ENCODE measurements at places on chromosomes 16 and 17. TPM values are rescaled to one million over a fixed set of nuclear protein-coding genes. Genes with fewer than 3 reads are reported as not detected.

DNA sequence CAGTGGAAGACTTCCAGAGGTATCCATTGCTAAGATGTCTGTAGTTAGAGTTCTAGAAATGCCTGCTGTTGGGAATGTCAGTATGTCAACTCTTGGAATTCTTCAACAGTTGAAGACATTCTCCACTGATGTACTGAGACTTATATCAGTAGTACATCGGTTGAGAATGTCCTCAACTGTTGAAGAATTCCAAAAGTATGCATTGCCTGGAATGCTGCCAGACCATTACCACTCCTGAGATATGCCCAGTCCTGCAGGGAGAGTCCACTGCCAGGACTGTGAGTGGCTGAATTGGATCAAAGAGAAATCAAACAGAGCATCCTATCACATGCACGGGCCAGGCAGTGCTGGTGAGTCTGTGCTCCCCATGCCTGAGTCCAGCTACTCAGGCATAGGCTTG is 42.0 kb downstream of the IL21R start:
- no peak for DNase-seq

ENO3 gene
- 52.8 TPM for total RNA-seq

DNA sequence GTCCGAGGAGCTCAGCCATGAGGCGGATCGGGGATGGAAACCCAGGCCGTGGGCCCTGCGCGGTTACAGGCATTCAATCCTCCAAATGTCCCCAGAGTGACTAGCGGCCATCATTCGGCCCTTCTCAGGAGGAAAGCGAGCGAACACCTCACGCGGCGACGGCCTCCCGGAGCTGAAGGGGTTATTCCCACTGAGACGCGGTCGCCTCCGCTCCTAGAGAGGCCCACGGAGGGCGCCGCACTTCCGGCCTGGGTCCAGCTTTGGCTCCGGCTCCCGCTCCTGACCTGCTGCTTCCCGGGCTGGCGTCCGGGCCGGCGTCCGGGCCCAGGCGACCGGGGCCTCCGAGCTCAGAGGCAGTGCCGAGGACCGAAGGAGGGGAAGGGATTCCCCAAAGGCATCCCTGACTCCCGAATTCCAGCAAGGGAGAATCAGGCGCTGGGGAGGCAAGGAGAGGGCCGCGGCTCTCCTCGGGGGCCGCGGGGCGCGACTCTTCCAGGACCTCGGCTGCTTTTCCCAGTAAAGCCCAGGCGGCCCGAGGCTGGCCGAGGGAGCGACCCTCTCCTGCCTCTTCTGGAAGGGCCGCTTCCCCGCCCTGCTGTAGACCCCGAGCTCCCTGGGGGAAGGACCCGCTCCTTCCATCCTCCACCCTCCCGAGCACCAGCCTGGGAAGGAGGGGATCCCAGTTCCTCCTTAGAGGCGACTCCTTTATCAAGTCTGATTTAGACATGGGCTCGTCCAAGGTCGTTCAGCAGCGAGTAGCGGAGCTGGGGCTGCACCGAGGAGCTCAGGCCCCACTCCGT is 18.6 kb upstream of the ZNF629 start:
- peak; percentile 91 for DNase-seq

GRCh38 chr16:28321700-28322411 is 29.5 kb downstream of the SBK1 start:
- DNase-seq, result no peak

DNA sequence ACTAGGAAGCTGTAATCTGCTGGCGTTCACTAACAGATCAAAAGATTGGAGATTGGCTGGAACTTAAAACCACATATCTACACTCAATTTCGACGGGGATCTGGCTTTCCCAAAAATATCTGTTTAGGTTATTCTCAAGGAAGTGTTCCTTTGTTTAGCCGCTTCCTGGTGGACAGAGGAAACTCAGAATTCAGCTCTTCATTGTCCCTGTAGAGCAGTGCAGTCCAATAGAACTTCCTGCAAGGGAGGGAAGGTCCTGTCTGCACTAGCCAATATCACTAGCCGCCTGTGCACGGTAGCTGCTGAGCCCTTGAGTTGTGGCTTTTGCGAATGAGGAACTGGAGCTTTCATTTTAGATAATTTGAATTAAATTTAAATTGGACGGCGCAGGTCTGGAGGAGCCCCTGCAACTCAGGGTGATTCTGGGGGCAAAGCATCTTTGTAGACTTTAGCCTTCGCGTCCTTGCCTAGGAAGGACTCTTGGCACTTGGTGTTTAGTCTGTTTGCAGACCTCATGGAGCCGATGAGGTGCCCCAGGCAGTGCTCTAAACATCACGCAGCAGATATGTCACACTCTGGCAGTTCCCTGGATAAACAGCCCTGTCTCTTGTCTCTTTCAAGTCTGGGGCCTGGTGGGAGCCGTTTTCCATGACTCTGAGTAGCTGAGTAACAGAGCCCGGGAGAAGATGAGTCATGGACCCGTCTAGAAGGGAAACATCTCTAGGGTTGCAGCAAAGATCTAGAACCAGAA is 122.2 kb downstream of the CCDC182 start:
- DNase-seq, result no peak

- no peak for DNase-seq
Observed at GRCh38 chr17:29652976-29653375, 30.3 kb upstream of the CORO6 start.

SPATA32 gene
- not detected for total RNA-seq

- DNase-seq, result no peak
Observed at GRCh38 chr16:88318521-88318920, 64.2 kb upstream of the ZNF469 start.

- no peak for DNase-seq
Observed at GRCh38 chr17:39147221-39148185, 3.9 kb downstream of the PLXDC1 start.

P2RX1 gene
- not detected for total RNA-seq

SLC13A5 gene
- total RNA-seq, result not detected

DNA sequence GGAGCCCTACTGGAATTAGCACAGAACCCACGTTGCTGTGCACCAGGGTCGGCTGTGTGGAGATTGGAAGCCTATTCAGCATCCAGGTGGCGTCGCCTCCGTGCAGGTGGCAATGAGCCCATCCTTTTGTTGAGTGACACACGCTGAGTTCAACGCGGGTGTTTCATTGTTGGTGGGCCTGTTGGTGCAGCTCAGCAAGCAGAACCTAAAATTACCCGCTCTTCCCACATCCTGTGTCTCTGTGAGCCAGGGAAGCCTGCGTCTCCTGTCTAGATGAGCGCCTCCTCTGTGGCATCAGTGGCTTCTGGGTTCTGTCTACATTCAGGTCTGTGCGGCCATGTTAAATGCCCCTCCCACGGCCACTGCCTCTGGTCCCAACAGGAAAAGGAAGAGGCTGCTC is 14.5 kb downstream of the CD2BP2 start:
- DNase-seq, result no peak

GRCh38 chr16:15775663-15776304 is 81.0 kb downstream of the MYH11 start:
- DNase-seq, result no peak

- DNase-seq, result peak; percentile 76
Observed at GRCh38 chr17:63675607-63676546, 24.0 kb downstream of the LIMD2 start.

EVPLL gene
- not detected for total RNA-seq

- no peak for DNase-seq
Observed at GRCh38 chr17:49298371-49298976, 63.6 kb downstream of the ZNF652 start.

GRCh38 chr17:42422412-42422957 is 571 bp downstream of the CAVIN1 start:
- no peak for DNase-seq

SSTR5 gene
- total RNA-seq, result not detected

DNA sequence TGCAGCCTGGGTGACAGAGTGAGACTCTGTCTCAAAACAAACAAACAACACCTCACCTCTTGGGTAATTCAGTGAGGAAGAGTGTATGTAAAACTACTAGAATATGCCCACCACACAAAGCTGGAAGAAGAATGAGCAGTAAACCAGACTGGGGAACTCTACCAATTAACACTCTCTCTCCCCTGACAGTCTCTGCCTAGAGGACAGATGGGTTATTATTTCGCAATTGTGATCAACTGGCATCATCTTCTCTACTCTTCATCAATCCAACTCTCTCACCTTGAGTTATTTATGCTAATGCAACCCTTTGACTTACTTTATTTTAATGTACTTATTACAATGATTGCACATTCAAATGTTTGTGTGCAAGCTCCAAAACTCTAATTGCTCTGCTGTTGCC is 205.6 kb downstream of the XYLT1 start:
- no peak for DNase-seq

DNA sequence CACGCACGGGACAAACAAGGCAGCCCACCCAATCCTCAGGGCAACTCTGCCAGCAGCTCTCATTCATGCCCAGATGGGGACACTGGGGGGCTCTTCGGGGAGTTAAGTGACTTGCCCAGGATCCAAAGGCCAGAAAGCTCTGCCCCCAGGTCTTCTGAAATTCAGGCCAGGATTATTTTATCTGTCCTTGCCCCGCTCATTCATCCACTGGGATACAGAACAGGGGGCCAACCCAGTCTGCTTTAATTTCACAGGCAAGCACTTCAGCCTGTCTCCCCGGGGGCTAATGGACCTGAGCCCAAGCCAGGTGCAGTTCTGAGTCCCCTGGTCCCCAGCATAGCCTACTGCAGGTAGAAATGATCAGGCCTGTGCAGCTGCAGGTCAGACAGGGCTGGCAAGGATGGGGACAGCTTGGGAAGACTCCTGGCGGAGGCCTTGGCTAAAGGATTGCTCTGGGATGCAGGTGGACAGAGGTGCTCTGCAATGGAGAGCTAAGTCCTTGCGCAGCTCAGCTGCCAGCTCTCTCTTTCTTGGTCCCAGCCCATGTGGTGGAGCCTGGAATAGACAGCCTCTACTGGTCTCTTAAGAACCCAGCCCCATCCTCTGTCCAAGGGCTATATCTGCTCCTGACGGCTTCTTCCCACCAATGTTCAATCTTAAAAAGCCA is 766 bp upstream of the B3GNT9 start:
- no peak for DNase-seq

DNA sequence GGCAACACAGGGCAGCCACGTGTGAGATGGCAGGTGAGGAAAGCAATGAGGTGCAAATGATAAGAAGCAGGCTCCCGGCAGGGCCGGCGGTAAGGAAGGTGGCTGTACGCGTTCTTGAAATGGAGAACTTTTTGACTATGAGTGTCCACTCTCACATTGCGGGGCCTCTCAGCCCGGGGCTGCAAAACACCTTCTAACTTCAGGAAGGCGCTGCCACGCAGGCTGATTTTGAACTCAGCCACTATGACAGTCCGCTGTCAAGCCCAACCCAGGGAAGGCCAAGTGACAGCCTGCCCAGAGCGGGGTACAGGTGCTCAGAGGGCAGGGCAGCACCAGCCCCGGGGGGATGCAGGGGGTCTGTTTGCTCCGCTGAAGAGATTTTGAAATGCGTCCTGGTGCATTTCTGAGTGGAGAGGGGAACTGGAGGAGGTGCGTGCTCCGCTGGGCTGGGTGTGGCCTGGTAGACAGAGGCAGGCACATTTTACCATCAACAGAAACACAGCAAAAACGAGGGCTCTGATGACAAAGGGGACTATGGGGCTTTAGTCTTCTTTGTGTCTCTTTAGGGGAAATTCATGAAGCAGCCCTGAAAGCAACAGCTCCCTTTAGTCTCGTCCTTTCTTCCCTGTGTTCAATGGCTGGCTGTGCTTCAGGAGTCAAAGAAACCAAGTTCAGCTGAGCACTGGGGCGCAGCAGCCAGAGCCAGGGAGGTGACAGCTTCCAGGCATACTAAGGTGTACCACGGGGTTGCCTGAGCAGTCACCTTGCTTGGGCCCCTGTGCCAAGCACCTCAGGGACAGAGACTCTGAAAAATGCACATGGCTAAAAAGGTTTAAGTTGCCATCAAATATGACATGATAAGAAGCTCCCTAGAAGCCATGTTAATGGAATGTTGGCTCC is 14.6 kb upstream of the SREBF1 start:
- DNase-seq, result no peak

TSPAN10 gene
- 66.8 TPM for total RNA-seq

RMI2 gene
- total RNA-seq, result 67.3 TPM

DNA sequence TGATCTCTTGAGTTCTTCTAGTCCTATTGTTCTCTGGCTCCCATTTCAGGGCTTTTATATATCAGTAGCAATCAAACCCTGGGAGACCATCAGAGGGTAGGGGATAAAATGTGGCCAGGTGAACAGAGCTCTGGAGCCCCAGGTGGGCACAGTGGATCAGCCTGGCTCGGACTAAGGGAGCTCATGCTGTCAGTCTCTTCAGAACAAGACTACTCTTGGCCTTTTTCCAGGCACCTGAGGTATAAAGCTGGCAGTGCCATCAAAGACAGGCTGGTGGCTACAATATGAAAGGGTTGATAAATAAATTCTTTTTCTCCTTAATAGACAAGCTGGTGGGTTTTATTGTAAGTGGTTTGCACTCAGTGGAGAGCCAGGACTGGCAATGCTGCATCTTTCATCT is 160.0 kb upstream of the CCL2 start:
- DNase-seq, result peak; percentile 83

DNA sequence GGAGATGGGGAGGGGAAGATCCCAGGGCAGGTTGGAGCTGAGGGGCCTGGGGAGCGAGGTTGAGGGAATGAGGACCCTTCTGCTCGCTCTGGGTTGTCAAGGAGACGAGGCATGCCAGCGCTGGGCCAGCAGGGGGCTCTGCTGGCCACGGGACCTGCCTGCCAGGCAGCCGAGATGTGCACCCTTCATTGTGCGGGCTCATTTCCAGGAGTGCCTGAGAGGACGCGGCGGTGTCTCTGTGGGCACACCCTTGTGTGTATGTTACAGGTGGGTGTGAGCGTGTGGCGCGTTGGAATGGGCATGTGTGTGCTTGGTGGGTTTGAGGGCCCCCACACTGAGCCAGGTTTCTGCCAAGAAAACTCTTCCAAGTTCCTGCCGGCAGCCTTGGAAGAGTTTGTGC is 15.9 kb downstream of the ARHGAP23 start:
- peak; percentile 77 for DNase-seq

GRCh38 chr16:22674832-22675191 is 139.2 kb upstream of the HS3ST2 start:
- no peak for DNase-seq

UNC119 gene
- 60.4 TPM for total RNA-seq

- no peak for DNase-seq
Observed at GRCh38 chr16:24737391-24737871, 8.0 kb downstream of the TNRC6A start.

- DNase-seq, result no peak
Observed at GRCh38 chr17:37551788-37552187, 57.4 kb downstream of the SYNRG start.

ELMO3 gene
- 0.61 TPM for total RNA-seq
